ENCODE measurements at places on chromosomes 4 and X. TPM values are rescaled to one million over a fixed set of nuclear protein-coding genes. Genes with fewer than 3 reads are reported as not detected.

DNA sequence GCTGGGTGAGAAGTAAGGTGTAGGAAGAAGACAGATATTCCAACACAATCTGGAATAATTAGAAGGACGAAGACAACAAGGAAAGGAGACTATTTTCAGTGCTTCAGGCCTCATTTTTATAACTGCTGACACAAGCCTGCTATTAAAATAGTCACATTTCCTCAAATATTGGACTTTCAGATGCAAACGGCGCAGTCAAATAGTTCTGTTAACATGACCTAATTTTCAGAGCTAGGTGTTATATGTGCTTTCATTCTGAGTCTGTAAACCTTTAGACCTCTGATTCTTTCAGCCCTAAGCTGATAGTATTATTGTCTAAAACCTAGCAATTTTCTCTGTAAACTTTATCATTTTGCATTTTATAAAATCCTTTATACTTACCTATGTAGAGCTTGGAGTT lies 261.5 kb downstream of the IL1RAPL1 start:
- no peaks in the 10 kb centered on the region for H3K4me1 ChIP-seq
- no peaks in the 10 kb centered on the region for H3K36me3 ChIP-seq
- no peak for DNase-seq
- H3K27me3 ChIP-seq: no peaks in the 10 kb centered on the region
- H3K27ac ChIP-seq: no peak overlapping the region

Gene TKTL2
- total RNA-seq: not detected

DNA sequence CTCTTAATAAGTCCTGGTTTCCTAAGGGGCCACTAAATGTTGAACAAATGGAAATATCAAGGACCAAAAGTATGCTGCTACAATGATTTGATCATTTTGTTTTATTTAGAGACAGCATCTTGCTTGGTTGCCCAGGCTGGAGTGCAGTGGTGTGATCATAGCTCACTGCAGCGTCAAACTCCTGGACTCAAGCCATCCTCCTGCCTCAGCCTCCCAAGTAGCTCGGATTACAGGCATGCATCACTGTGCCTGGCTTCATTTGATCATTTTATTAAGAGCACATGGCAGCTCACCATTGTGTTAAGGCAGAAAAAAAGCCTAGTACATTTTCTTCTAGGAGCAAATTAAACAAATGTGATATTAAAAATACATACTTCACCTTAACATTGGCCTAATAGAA lies 52.7 kb downstream of the DCLK2 start:
- H3K4me1 ChIP-seq: no peaks in the 10 kb centered on the region
- H3K27me3 ChIP-seq: no peaks in the 10 kb centered on the region
- H3K4me3 ChIP-seq: no peak overlapping the region
- no peak for DNase-seq
- no peak overlapping the region for H3K27ac ChIP-seq
- H3K36me3 ChIP-seq: no peaks in the 10 kb centered on the region

DNA sequence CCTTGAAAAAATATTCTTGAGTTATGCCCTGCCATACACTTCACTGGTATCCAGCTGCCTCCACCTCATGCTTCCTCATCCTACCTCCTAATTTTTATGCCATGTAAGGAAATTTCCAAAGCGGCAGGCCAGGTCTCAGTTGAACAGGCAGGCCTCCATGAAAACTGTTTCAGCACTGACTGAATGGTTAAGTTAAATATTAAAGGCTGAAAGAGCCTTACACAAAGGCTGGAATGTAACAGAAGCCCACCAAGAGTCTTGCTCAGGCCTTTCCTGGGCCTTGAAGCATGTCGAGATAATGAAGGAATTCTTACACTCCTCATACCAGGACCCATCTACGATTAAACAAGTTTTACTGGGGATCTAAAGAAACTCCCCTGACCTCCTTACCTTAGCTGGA lies 359.6 kb upstream of the NOCT start:
- H3K36me3 ChIP-seq: no peaks in the 10 kb centered on the region
- no peak overlapping the region for H3K4me3 ChIP-seq
- no peak overlapping the region for H3K27ac ChIP-seq
- no peaks in the 10 kb centered on the region for H3K27me3 ChIP-seq

- H3K27me3 ChIP-seq: no peaks in the 10 kb centered on the region
- H3K36me3 ChIP-seq: no peaks in the 10 kb centered on the region
- DNase-seq: no peak
- no peak overlapping the region for H3K4me3 ChIP-seq
Measured at GRCh38 chr4:57195622-57196021, 85.4 kb upstream of the IGFBP7 start.

DNA sequence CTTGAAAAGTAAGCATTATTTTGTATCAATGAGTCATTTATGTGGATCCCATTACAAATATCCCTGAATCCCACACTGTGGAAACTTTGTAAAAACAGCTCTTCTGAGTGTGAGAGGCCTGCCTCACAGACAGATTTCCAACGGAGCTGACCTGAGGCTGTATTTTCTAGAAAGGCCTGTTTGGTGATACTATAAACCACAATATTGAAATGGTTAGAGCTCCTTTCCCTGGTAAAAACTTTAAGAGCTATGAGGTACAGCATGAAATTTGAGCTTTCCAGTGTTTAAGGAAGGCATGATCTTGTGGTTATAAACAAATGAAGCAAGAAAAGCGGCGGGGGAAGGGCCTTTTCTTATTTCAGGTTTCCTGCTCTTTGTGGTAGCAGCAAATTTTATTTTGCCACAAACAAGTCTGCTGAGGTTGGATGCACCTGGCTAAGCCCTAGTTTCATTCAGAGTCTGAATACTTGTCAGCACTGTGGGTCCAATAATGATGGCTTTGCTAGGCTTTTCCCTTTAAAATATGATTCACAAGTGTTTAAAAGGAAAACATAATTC lies 86.8 kb upstream of the ETNPPL start:
- no peak overlapping the region for H3K4me3 ChIP-seq
- H3K27ac ChIP-seq: no peak overlapping the region
- no peaks in the 10 kb centered on the region for H3K27me3 ChIP-seq
- no peak for DNase-seq
- H3K4me1 ChIP-seq: no peaks in the 10 kb centered on the region
- no peaks in the 10 kb centered on the region for H3K36me3 ChIP-seq

Gene HAND2
- 44.1 TPM for total RNA-seq

DNA sequence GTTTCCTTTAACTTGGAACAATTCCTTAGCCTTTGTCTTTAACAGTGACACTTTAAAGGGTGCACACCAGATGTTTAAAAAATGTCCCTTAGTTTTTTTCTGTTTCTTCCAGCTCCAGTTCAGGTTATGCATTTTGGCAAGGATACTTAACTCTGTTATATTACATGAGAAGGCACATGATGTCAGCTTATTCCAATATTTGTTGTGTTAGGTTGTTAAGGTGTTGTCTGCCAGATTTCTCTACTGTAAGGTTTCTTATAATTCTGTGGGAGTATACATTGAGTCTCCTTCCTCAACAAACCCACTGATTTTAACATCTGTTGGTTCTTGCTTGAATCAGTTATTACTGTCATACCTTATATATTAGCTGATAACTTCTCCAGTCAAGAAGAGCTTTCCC lies 33.3 kb downstream of the REST start:
- no peak overlapping the region for H3K4me3 ChIP-seq
- H3K27me3 ChIP-seq: no peaks in the 10 kb centered on the region
- no peak for DNase-seq
- H3K36me3 ChIP-seq: no peaks in the 10 kb centered on the region
- H3K27ac ChIP-seq: no peak overlapping the region

DNA sequence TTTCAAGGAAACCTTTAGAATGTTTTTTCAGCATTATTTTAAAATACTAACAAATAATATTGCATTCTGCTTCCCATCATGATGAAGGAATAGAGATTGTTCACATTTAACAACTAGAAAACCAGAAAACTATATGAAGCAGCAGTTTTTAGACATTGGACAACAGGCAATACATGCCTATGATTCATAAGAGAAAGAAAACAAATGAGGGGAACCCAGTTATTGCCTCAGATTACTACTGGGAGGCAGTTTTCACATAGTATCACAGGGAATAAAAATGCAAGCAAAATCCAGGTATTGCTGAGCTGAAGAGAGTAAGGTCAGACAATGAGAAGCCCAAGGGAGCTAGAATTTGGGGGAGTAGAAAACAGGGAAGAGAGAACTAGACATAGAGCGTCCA lies 373.6 kb downstream of the MAPK10 start:
- no peak overlapping the region for H3K4me3 ChIP-seq
- H3K27me3 ChIP-seq: no peaks in the 10 kb centered on the region
- H3K4me1 ChIP-seq: no peaks in the 10 kb centered on the region
- no peak for DNase-seq

DNA sequence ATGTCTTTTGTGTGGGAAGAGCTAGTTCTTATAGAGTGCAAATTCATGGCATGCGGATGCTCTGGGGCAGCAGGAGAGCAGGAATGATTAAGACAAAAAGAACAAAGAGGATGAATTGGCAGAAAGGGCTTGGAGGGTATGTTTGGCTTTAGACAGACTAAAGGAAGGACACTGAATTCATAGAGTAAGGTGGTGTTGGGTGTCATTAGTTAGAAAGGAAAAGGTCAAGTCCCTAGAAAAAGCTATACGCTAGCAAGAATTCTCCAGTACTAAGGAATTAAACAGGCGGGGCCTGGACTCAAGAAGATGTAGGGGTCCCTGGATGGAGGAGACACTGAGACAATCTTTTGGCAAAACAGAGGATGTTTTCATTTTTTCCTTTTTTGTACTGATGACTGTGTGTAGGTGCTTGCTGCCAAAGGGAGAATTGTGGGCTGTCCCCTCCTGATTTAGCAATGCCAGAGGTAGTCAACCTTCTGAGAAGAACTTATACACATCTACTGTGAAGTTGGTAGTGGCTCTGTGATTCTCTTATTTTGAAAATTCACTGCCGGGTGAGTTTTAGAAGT lies 391.0 kb downstream of the SPRY1 start:
- no peaks in the 10 kb centered on the region for H3K27me3 ChIP-seq
- H3K4me1 ChIP-seq: peaks cover 13% of the 10 kb centered on the region
- no peak overlapping the region for H3K27ac ChIP-seq

- no peak overlapping the region for H3K27ac ChIP-seq
- no peaks in the 10 kb centered on the region for H3K27me3 ChIP-seq
- no peaks in the 10 kb centered on the region for H3K36me3 ChIP-seq
- no peak for DNase-seq
Measured at GRCh38 chr4:85676850-85677590, 202.1 kb downstream of the ARHGAP24 start.

Gene VSIG1
- total RNA-seq: not detected

GRCh38 chr4:95077864-95078263 lies 320.1 kb downstream of the BMPR1B start:
- H3K4me1 ChIP-seq: no peaks in the 10 kb centered on the region
- H3K27ac ChIP-seq: no peak overlapping the region
- DNase-seq: no peak
- H3K4me3 ChIP-seq: no peak overlapping the region

DNA sequence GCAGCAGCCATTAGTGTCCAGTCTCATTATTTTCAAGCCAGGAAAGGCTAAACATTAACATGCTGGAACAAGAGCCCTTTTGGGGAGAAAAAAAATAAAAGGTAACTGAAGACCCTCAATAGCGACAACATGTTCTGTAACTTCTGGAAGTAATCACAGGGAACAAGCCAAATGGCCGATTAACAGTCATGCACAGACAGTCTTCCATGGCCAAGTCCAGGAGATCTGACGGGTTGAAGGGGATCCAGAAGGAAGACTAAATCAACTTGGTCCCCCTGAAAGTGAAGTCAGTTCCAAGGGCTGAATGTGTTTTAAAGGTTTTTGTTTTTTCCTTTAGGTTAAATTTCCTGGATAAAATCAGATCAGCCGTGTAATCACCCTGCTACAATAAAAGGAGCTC lies 52.5 kb downstream of the LNX1 start:
- H3K4me3 ChIP-seq: no peak overlapping the region
- H3K27ac ChIP-seq: no peak overlapping the region
- peaks cover 2% of the 10 kb centered on the region for H3K4me1 ChIP-seq
- DNase-seq: no peak
- no peaks in the 10 kb centered on the region for H3K27me3 ChIP-seq

Gene MAGEA2
- total RNA-seq: not detected

DNA sequence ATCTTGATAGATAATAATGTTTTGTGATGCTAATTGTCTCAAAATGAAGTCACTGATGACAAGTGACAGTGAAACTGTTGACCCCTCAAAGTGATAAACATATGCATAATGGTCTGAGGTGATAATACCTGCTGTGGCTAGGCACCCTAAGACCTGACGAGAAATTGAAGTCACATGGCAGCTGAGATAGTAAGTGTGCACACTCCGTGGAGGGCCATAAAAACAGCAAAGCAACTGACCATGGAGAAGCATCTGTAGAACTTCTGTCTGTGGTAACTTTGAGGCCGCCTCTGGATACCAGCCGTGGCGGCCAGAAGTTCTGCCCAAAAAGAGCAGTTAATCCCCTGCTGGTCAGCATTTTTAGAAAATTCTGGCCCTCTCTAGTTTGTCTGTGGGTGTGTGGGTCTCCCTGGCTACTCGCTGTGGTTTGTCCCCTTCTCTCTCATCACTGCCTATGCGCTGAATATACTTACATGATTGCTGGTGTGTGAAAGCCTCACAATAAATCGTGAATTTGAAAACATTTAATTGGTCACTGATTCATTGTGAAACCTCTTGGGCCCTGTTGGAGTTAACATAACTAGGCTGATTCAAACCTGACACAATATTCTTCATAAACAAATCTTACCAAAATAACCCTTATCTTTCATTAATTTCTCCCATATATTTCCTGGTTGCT lies 50.6 kb downstream of the CCDC149 start:
- no peak for DNase-seq
- H3K36me3 ChIP-seq: no peaks in the 10 kb centered on the region
- no peak overlapping the region for H3K4me3 ChIP-seq

DNA sequence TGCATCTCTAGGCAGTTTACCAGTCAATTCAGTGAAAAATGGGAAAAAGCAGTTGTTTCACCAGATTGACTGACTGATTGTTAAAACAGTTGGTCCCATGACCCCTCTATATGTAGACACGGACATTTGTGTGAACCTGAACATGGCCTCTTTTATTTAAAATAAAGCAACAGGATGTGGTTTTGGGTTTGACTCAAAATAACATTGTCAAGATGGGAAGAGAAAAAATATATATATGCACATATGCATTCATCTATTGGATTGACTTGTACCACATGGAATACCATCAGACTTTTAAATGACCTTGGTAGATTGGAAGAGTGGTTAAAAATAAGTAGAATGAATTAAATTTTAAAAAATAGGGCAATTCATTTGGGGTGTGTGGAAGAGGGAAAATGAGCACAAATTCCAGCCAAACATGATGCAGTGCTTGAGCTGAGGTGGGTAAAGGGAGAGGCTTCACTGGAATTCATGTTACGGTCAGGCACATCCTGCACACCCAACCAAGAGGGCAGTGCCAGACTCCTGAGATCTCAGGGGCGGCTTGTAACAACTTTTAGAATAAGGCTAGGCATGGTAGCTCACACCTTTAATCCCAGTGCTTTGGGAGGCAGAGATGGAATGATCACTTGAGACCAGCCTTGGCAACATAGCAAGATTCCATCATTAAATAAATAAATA lies 560.7 kb upstream of the TENM3 start:
- no peak overlapping the region for H3K27ac ChIP-seq
- no peak for DNase-seq
- no peak overlapping the region for H3K4me3 ChIP-seq
- H3K4me1 ChIP-seq: no peaks in the 10 kb centered on the region
- no peaks in the 10 kb centered on the region for H3K36me3 ChIP-seq

Gene SEC24D
- 42.7 TPM for total RNA-seq

Gene MTTP
- total RNA-seq: 2.2 TPM

Gene PCDH18
- total RNA-seq: 23.8 TPM

- no peaks in the 10 kb centered on the region for H3K4me1 ChIP-seq
- no peaks in the 10 kb centered on the region for H3K36me3 ChIP-seq
- H3K27ac ChIP-seq: no peak overlapping the region
- no peak overlapping the region for H3K4me3 ChIP-seq
Measured at GRCh38 chr4:116872308-116872707, 213.1 kb downstream of the TRAM1L1 start.
